M059J (cell line): ENCODE measurements at places on chromosomes 7 and 10. TPM values are rescaled to one million over a fixed set of nuclear protein-coding genes. Genes with fewer than 3 reads are reported as not detected.

GRCh38 chr7:68470836-68471435 is 1127.3 kb upstream of the AUTS2 start:
- DNase-seq: peak; percentile 48

DNA sequence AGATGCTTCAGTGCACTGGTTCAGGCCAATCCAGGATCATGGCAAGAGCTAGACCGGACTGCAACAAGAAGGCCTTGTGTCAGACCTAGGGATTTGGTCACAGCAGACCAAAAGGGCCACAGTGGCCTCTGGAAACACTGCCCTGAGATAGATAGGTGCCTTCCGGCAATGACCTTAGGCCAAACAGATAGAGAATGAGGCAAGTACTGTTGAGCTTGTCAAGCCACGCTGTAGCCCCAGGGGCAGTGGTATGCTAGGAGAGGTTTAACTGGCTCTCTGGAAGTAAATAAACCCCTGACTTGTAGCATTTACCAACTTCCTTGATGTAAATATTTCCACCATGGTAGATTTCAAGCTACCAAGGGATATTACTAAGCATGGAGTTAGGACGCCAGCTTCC is 197.5 kb downstream of the GRID1 start:
- no peak for DNase-seq

- DNase-seq: no peak
Observed at GRCh38 chr10:119391440-119392251, 150.9 kb downstream of the RGS10 start.

- peak; percentile 32 for DNase-seq
Observed at GRCh38 chr7:19009241-19009935, 108.0 kb downstream of the TWIST1 start.

DNA sequence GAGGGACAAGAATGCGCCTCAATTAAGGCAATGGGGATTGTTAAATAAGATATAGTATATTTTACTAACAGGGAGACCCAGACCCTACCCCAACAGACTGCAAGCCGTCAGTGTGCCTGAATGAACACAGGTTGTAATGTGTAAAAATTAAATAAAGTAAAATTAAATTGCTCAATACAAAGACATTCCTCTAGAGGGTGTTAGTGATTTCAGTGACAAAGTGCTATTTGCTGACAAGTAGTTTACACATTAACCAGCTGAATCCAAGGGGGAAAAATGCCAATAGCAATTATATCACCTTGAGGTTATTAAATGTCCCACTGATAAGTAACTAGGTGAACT is 110.5 kb downstream of the EBF3 start:
- DNase-seq: peak; percentile 3

GRCh38 chr7:36278620-36279172 is 111.0 kb upstream of the ANLN start:
- DNase-seq: peak; percentile 73

DNA sequence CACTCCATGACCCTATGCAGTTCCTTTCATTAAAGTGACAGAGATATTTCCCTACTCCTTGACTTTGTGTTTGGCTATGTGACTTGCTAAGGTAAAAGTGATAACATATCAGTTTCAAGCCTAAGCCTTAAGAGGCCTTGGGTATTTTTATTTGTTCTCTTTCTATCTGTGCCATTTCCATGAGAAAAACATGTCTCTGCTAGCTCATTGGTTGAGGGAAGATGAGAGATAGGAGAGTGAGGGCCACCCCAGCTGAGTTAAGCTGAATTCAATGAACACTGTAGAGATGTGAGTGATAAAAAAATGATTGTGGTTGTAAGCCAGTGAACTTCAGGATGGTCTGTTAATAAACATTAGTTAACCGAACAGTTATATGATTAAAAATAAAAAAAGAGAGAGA is 13.4 kb downstream of the TASOR2 start:
- DNase-seq: no peak

The MYL10 gene
- total RNA-seq: not detected in 2 replicates

The SYT15B gene
- 0.05 TPM in 1 of 2 replicates, not detected in the other for total RNA-seq
